CD4-positive, alpha-beta T cell treated with Interleukin-10 for 1 hour (primary cell): ENCODE measurements at places on chromosomes 16 and 17.

GRCh38 chr17:41548844-41549595, 20.9 kb upstream of the KRT19 start:
- peak; percentile 85 for DNase-seq

DNA sequence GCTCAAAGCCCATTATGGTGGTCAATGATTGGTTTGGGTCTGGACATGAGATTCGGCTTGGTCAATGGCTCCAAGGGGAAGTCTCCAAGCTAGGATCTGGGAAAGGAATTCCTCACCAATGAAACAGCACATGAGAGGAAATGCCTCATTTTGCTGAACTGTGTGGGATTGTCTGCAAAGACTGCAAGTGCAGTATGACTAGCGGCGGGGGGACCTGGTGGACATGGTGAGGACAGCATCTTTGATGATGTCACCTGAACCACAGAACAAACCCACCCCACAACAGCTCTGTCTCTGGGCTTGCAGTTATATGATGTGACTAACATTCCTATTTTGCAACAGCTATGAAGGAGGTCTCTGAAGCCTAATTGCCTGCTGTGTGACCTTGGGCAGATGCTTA, 50.6 kb upstream of the NKD1 start:
- DNase-seq: no peak

- DNase-seq: no peak
Measured at GRCh38 chr17:11852912-11853311, 144.4 kb downstream of the ZNF18 start.

DNA sequence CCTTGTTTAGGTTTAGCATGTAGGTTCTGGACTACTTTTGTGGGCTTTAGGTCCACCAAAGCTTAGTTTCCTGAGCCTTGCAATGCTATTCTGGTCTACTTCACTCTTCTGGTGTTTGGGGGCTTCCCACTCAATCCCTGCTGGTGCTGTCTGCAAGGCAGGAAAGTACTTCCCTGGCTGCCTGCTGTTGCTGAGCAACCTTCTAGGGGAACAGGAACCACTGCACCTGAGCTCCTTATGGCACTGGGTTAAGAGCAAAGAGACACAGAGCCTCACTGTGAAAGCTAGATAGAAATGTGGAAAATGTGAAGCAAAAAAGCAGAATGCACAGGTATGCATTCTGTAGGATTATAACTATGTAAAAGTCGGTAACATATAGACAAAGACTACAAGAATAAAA, 17.0 kb downstream of the MPO start:
- DNase-seq: no peak

GRCh38 chr17:38729886-38730525, at the start of gene CISD3:
Gene CISD3, plus strand, starts transcription at chr17:38730341. Its CDS starts 18 bp downstream, at chr17:38730359.
- DNase-seq: peak; percentile 89

DNA sequence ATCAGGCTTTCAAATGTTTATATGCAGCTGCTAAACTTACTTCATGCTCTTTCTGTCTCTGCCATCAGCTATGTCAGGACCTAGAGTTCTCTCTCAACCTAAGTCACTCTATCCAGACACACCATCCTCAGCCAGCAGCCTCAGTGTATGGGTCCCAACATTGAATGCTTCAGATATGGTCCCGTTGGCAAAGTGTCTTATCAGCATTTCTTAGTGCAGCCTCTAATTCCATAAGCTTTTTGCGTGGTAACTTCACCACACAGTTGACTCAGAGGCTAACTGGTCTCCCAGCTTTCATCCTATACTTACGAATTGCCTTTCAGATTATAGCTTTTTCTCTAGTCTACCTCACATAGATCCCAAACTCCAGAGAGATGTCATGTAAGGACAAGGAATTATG, 402.9 kb upstream of the EEF2KMT start:
- DNase-seq: no peak

DNA sequence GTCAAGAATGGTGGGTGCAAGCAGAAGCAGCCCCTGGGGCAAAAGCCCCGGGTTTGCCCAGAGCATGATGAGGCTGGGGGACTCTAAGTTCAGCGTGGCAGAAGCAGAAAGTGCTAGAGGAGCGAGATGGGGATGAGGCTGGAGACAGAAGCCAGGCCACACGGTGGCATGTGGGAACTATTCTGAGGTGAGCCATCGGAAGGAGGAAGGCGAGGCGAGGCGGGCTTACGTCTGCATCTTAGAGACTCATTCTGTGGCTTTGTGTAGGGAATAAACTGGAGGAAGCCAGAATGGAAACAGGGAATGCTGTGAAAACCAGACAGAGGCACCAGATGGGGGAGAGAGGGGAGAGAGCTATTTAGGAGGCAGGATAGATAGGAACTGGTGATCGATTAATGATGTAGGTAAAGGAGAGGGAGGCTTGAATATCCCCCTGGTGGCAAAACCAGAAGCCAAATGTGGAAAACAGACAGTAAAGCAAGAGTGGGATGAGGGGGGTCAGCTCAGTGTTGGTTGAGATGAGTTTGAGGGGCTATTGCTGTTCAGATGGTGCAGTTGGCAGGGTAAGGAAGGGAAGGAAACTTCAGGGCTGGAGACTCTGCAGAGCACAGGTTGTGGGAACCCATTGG, 3.1 kb upstream of the TNFSF13 start:
- DNase-seq: no peak

GRCh38 chr16:77469634-77470033, 34.8 kb upstream of the ADAMTS18 start:
- DNase-seq: no peak

DNA sequence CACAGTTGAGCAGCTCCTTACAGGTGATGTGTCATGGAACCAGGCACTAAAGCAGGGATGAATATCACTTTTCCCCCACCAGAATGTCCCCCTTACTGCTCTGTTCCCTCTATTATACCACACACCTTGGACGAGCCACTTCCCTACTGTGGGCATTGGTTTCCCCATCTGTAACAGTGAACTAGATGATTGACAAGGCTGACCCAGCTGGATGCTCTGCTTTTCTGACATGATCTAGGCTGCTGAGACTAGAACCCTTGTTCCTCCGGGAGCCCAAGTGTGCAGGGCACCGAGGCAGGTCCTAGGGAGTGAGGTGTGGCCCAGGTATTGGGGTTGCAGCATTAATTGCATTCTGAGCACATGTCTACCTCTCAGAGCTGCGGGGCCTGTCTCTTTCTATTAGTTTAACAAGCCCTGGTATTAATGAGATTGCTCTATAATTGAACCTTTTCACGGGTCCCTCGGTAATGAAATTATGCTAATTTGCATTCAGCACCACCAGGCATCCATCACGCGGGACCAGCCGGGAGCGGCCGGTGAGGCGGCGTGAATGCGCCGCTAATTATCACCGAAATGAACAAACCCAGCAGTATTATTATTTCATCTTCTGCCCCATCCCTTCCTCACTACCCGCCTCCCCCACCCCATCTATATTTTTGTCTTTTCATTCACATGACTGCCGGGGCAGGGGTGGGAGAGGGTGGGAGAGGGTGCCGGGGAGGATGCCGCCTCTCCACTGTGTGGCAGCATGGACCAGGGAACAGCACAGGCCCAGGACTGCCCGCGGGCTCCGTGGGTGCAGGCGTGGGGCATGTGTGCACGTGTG, 121.1 kb downstream of the CYLD start:
- no peak for DNase-seq

- no peak for DNase-seq
Measured at GRCh38 chr17:16435925-16436886, 20.8 kb downstream of the TRPV2 start.

GRCh38 chr17:66373944-66374817, 71.8 kb downstream of the PRKCA start:
- DNase-seq: peak; percentile 41

DNA sequence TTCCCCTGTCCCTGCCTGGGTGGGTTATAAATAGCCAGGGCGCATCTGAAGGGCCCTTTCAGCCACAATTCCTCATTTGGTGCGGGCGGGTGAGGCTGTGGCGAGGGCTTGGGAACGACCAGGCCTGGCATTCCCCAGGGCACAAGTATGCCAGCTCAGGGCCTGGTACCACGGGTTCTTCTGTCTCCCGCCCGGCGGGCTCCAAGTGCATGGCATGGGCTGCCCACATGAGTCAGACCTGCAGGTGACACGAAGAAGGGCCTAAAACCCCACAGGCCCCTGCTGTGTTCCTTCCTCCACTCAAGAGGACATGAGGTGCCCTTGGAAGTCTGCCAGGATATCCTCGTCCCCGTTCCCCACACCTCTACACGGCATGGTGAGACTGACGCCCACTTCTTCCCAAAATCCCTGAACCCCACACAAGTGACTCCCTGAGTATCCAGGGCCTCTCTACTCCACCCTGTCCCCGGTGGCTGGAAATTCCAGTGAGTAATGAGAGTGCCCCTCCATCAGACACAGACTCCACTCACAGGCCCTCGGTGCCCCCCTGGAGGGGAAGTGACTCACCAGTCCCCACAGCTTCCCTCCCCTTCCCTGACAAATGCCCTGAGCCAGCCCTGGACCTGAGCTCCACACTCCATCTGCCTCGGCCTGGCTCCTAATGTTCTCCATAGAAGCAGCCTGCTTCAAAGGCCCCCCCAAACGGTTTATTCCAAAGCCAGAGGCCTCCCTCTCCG, 68.8 kb downstream of the ABR start:
- no peak for DNase-seq

- DNase-seq: no peak
Measured at GRCh38 chr17:32258383-32259140, 7.1 kb upstream of the RHBDL3 start.

DNA sequence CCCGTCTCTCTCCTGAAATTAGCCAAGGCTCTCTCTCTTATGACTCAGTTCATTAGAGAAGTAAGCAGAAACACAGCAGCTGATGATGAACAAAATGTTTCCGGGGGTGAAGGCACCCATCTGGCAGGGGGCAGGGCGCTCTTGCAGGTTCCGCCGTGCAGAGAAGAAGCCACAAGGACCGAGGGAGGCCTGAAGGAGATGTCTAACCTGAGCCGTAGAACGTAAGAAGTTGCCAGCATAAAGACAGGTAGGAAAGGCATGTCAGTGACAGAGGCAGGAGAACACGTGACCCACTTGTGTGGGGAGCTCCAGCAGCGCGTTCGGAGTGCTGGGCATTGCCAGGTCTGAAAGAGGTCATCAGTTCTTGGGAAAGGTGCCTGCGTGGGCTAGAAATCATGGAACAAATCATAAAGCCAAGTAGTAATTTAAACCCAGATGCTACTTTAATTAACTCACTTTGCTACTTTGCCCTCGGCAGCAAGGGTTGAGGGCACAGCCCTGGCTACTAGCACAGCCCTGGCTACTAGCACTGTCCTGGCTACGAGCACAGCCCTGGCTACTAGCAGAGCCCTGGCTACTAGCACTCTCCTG, 198.6 kb downstream of the RPTOR start:
- peak; percentile 32 for DNase-seq

DNA sequence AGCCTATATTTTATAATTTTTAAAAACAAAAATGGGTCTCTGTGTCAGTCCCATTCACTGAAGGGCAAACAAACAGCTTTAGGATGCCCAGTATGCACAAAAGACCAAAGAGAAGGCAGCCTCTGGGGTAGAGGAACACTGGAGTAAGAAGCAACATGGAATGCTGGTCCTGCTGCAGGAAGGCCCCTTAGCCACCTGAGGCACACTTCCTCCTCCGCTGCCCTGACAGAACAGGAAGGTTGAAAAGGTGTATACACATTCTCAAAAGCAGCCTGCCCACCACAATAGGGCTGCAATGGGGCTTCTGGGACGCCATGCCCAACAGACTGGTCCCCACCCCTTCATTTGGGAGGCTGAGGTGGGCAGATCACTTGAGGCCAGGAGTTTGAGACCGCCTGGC, 19.5 kb downstream of the TOM1L2 start:
- DNase-seq: no peak
